Activated CD4-positive, CD25-positive, alpha-beta regulatory T cell (primary cell): ENCODE measurements at places on chromosomes 13 and 19.

- DNase-seq = no peak
Measured at GRCh38 chr19:39595950-39596349, 6.4 kb upstream of the LGALS13 start.

DNA sequence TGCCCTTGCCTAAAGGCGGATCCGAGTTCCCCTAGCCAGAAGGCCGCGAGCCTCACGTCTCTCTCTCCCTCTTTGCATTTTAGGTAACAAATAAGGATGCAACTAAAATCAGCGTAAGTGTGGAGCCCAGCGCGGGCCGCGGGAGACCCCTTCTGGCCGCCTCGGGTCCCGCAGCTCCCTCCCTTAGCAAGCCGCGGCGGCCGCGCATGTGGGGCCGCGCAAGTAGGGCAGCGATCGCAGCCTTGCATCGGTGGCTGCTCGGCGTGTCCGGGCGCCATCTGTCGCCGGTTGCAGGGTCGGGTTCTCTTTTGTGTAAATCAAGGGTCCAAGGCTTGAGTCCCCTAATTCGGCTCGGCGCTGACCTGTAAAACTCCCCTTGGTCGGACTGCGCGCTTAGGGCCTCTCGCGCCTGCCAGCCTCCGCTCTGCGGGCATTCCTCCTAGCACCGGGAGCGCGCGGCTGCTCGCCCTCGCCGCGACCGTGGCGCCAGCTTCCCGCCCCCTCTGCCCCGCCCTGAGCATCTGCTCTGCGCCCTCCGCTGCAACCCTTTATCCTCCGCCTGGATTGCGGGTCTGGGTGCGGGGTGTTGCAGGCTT, 2.7 kb downstream of the VSTM2B start:
- peak; percentile 7 for DNase-seq

DNA sequence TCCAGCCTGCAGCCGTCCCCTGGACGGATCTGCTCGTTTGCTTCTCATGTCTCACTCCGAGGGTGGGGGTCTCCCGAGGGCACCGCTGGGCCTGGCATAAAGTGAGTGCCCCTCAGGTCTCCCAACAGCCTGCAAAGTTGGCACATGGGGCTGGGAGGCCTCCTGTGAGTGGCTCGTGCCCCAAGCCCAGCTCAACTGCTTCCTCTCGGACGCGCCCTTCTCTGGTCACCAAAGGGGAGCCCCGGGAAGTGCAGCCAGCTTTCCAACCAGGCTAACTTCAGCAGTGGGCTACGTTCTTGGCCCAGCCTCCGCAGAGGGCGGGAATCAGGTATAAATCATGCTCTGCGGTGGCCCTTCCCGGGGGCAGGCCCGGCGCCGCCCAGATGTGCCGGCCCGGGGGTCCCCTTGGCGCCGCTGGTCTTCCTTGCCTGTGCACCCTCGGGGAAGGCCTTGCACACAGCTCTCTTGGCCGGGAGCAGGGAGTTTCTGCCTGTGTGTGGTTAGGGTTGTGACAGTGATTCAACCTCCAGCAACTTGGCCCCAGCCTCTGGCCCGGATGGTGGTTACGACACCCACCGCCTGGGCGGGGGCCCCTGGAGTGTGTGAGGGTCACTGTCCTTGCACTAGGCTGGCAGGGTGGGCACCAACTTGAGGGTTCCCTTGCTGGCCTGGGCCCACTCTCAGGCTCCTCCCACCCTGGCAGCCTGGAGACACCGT, 20.7 kb downstream of the CEBPG start:
- no peak for DNase-seq

DNA sequence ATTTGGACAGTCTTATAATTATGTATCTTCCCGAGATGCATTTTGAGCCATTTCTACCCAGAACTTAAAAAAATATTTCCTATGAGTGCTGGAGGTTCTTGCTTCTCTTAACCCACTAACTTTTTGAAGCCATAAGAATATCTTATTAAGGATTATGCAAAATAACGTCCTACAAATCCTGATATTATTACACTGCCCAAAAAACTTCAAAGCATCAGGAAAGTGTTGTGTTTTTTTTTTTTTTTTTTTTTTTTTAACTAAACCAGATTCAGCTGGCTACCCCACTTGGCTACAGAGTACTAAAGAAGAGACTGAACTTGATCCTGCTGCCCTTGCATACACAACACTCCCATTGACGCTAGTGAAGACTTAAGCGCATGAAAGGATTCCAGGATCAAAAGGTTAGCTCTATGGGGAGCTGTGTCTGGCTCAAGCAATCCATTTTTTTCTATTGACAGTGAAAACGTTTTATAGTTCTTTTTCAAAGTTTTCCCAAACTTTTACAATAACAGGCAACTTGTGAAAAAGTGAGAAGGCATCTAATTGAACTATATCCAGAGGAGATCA, 141.4 kb downstream of the KCNRG start:
- no peak for DNase-seq
